Right lobe of liver (tissue), 6 donors: ENCODE measurements at places on chromosomes 12 and 14. TPM values are rescaled to one million over a fixed set of nuclear protein-coding genes. Genes with fewer than 3 reads are reported as not detected.

DNA sequence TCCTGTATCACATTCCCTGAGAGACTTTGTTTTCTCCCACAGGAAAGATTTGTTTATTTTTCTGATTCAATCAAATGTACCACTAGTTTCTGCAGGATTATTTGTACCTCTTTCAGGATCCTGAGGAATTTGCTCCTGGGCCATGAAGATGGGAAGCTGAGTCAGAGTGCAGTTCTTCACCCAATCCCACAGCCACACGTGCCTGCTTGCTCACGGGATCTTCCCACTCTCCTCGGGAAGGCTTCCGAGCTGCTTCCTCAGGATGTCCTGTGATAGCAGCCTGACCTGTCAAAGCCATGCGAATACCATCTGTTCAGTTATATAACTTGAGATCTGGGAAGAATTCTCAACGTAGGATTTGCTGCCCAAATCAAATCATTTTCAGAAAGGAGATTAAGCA, 41.8 kb upstream of the HIF1A start:
- DNase-seq = peak; percentile 62

SVOP gene
- not detected for total RNA-seq

- DNase-seq = no peak
These were observed 23.0 kb downstream of the MVK start for GRCh38 chr12:109596418-109597244.

GRCh38 chr14:77865455-77865854, 65.5 kb downstream of the ADCK1 start:
- DNase-seq = no peak

- DNase-seq = no peak
These were observed 5.9 kb upstream of the ANAPC5 start for GRCh38 chr12:121358073-121358472.
